ENCODE measurements at places on chromosomes 6 and 20. TPM values are rescaled to one million over a fixed set of nuclear protein-coding genes. Genes with fewer than 3 reads are reported as not detected.

OOEP gene
- 0.76 TPM for total RNA-seq

TP53RK gene
- 16.7 TPM for total RNA-seq

POU5F1 gene
- 0.09 TPM for total RNA-seq

DNA sequence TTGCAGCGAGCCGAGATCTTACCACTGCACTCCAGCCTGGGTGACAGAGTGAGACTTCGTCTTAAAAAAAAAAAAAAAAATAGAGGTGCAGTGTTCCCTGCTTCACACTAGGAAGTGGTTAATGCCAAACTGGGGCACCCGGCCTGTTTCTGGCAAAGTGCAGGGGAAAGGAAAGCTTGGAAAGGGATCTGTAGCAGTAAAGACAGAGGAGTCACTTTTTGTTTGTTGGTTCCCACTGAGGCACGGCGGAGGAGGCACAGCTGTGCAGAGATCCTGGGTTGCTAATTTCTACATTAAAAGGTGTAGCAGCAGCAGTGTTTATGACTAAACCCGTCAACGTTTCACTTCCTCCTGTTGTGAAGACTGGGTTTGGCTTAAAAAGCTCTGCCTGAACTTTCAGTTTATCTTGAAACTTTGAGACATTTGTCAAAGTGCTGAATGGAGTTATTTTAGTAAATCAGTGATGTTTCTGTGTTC, 125.6 kb downstream of the CARMIL1 start:
- no peaks in the 10 kb centered on the region for H3K27me3 ChIP-seq
- peak; percentile 52 for DNase-seq
- H3K27ac ChIP-seq: no peak overlapping the region
- H3K36me3 ChIP-seq: no peaks in the 10 kb centered on the region

- no peak overlapping the region for H3K4me3 ChIP-seq
- no peaks in the 10 kb centered on the region for H3K4me1 ChIP-seq
- H3K27me3 ChIP-seq: no peaks in the 10 kb centered on the region
- no peak overlapping the region for H3K27ac ChIP-seq
These were observed 339.4 kb downstream of the CDH26 start for GRCh38 chr20:60297649-60298048.

DNA sequence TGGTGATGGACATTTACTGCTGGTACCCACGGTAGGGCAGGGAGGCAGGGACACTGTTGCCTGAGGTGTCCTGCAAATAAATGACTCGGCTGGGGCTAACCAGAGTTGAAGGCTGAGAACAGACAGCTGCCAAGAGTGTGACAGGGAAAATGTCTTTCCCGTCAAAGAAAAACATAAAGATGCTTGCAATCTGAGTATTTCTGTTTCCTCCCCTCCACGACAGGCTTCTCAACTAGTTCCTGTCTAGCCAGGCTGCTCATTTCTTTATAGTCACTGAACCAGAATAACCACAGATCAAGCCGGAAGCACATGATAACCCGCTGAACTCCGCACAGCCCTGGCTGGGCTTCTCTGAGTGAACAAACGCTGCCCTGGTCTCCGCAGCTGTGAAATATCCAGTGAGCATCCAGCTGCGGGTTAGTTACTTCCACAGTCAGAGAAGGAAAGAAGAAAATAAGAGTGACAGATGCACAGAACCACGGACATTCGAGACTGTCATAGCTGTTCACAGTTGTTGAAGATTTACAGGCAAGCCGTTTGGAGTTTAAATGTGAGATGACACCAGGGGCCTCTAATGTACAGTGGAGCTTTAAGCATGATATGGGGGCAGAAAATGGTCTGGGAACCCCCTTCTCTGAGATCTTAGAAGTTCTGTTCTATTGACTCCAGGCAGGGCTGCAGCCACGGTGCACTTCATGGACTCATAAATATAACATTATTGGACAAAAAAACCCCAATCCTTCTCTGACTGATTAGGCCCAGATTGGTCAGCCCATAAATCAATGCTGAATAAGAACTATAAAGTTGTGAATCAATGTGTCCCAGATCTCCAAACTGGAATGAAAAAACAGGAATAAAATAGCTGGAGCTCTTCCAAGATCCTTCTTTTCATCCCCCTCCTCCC, 299.9 kb upstream of the SUPT3H start:
- H3K27me3 ChIP-seq: no peaks in the 10 kb centered on the region
- peak overlapping the region; percentile 78 for H3K4me3 ChIP-seq
- H3K27ac ChIP-seq: peak overlapping the region; percentile 84

DNA sequence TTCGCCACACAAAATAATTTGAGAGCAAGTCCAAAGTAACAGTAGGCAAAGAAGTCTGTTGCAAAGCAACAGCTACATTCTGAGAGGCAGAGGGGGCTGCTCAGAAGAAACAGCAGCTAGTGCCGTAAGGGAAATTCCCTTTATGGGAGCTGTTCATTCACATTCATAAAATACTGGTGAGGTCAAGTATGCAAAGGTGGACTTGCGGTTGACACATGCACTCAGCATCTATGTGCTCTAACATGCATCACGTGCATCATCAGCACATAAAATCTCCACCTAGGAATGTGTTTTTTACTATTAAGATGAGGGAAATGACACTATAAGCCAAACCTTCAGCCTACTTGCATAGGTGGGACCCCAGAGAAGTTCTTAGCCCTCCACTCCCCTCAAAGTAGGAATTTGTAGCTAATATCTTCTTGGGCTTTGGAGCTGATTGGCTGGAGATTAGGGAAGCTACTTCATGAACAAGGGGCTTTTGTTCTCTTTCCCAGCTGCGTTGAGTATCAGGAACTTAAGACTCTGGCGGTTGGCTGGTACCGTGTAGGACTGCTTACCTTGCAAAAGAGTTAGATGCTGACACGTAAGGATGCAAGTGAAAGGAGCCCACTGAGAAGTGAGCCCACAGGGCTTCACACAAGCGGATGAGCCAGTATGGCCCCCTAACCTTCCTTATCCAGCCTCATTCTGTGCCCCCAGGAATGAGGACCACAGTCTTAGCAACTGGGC, 12.4 kb downstream of the CST3 start:
- no peaks in the 10 kb centered on the region for H3K36me3 ChIP-seq
- DNase-seq: no peak
- H3K27ac ChIP-seq: no peak overlapping the region
- no peak overlapping the region for H3K4me3 ChIP-seq

GRCh38 chr6:78986161-78986560, 91.9 kb downstream of the PHIP start:
- H3K27ac ChIP-seq: no peak overlapping the region
- peaks cover 4% of the 10 kb centered on the region for H3K36me3 ChIP-seq
- H3K4me3 ChIP-seq: no peak overlapping the region

- DNase-seq: no peak
- H3K4me3 ChIP-seq: no peak overlapping the region
- H3K36me3 ChIP-seq: no peaks in the 10 kb centered on the region
- no peaks in the 10 kb centered on the region for H3K4me1 ChIP-seq
- H3K27ac ChIP-seq: no peak overlapping the region
These were observed 104.9 kb downstream of the TULP4 start for GRCh38 chr6:158416883-158417759.

DNA sequence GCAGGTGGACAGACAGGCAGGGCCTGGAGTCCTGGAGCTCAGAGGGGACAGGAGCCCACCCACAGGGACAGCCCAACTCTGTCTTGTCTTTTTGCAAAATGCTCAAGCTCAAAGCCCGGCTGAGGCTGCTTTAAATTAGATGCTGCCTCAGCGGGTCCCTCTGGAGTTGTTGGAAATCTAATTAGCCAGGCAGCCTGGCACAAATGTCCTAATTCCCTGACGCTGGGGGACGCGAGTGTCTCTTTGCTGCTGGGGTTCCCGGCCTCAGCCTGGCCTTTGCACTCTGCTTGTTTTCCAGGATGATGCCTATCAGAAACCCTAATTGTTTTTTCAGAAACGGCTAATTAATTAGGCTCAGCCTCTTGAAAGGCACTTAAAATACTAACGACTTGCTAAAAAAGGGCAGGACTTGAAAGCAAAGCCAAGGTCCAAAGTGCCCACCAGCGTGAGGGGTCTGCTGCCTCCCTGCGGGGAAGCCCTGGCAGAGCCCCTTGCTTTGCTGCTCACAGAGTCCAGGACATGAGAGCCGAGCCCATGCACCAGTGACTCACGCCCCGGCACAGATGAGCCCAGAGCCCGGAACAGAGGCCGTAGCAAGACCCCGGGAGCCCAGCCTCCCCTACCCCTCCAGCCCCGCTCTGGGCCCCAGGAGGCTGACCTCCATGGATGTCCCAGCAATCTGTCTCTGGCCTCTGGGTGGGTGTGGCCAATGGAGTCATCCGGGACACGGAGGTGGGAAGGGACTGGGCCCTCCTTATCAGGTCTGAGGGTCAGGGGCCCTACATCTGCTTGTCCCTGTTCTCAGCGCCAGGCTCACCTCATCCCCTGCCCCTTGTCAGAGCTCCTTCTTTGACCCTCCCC, 46.0 kb upstream of the BHLHE23 start:
- H3K4me3 ChIP-seq: no peak overlapping the region
- no peaks in the 10 kb centered on the region for H3K36me3 ChIP-seq
- H3K27me3 ChIP-seq: no peaks in the 10 kb centered on the region

DNA sequence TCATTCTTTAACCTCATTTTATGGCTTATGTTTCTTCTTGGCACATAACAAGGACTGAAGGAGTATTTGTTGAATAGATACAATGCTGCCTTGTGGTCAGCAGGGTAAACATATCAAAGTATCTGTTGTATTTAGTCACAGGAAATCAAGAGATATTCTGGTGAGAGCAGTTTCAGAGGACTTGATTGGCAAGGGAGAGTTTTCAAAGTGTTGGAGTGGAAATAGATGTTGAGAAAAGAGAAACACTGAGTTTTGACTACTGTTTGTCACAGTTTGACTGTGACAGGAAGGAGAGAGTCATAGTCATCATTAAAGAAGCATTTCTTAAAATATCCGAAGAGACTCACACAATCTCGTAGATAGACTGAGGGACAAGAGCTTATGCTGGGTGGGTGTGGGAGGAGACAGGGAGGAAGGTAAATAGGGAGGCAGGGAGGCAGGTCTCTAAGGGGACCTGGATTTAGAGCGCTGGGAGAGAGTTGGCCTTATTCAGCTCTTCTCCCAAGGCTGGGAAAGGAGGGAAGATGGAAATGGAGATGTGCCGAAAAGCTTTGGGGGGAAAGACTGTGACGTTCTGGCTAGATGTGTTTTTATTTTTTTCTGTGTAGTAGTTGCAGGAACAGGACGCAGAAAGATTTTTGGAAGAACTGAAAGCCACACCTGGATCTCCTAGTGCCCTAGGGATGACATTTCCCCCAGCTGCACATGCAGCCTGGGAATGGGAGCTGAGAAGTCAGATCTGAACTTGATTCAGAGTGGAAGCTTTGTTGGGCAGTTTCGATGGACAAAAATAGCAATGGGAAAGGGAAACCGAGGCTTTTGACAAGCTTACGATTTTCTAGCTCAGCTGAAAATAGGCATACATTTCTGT, 65.0 kb upstream of the IFNGR1 start:
- no peaks in the 10 kb centered on the region for H3K36me3 ChIP-seq
- no peak for DNase-seq
- H3K27me3 ChIP-seq: peaks cover 48% of the 10 kb centered on the region
- peak overlapping the region; percentile 2 for H3K4me3 ChIP-seq
- H3K27ac ChIP-seq: no peak overlapping the region
- peaks cover 22% of the 10 kb centered on the region for H3K4me1 ChIP-seq

GRCh38 chr20:35644806-35645205, 19.9 kb downstream of the CPNE1 start:
- H3K27ac ChIP-seq: peak overlapping the region; percentile 47
- H3K4me1 ChIP-seq: peaks cover 89% of the 10 kb centered on the region
- H3K36me3 ChIP-seq: peaks cover 16% of the 10 kb centered on the region
- no peak overlapping the region for H3K4me3 ChIP-seq
- DNase-seq: no peak
- no peaks in the 10 kb centered on the region for H3K27me3 ChIP-seq

GRCh38 chr20:38766071-38766470, 17.8 kb downstream of the ACTR5 start:
- H3K4me1 ChIP-seq: peaks cover 31% of the 10 kb centered on the region
- peaks cover 25% of the 10 kb centered on the region for H3K36me3 ChIP-seq
- H3K4me3 ChIP-seq: no peak overlapping the region
- H3K27ac ChIP-seq: no peak overlapping the region
- no peak for DNase-seq

GRCh38 chr6:150470131-150470530, 101.3 kb downstream of the IYD start:
- peaks cover 19% of the 10 kb centered on the region for H3K27me3 ChIP-seq
- no peak overlapping the region for H3K27ac ChIP-seq
- H3K4me1 ChIP-seq: no peaks in the 10 kb centered on the region
- no peak for DNase-seq

DNA sequence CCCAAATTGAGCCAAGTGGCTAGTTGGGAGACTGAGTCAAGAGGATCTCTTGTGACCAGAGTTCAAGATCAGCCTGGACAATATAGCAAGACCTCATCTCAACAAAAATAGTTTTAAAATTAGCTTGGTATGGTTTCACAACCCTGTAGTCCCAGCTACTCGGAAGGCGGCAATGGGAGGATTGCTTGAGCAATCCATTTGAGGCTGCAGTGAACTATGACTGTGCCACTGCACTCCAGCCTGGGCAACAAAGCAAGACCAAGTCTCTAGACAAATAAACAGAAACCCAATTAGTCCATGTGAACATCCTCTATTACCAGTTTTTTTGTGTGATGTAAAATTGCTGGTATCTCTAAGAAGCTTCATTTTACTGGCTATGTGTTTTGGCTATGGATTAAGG, 106.2 kb downstream of the TULP4 start:
- DNase-seq: no peak
- peaks cover 14% of the 10 kb centered on the region for H3K36me3 ChIP-seq
- H3K27ac ChIP-seq: no peak overlapping the region
- no peaks in the 10 kb centered on the region for H3K4me1 ChIP-seq
- no peak overlapping the region for H3K4me3 ChIP-seq

DNA sequence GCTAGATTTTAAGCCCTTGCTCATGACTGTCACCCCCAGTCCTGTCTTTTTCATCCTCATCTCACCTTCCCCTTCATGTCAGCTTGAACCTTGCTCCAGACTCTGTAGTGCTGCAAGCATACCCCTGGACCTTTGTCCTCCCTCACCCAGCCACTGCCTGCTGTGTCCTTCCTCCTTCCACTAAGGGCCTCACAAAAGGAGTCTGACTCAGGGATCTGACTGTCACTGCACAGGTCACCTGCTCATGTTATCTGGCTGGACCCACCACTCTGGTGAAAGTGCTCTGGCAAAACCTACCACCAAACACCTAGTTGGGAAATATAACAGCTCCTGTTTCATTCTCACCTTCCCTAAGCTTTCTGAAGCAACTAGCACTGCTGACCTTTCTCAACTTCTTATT, 151.4 kb downstream of the INSM1 start:
- H3K27me3 ChIP-seq: no peaks in the 10 kb centered on the region
- H3K4me1 ChIP-seq: peaks cover 5% of the 10 kb centered on the region
- peaks cover 10% of the 10 kb centered on the region for H3K36me3 ChIP-seq
- no peak overlapping the region for H3K4me3 ChIP-seq

DNA sequence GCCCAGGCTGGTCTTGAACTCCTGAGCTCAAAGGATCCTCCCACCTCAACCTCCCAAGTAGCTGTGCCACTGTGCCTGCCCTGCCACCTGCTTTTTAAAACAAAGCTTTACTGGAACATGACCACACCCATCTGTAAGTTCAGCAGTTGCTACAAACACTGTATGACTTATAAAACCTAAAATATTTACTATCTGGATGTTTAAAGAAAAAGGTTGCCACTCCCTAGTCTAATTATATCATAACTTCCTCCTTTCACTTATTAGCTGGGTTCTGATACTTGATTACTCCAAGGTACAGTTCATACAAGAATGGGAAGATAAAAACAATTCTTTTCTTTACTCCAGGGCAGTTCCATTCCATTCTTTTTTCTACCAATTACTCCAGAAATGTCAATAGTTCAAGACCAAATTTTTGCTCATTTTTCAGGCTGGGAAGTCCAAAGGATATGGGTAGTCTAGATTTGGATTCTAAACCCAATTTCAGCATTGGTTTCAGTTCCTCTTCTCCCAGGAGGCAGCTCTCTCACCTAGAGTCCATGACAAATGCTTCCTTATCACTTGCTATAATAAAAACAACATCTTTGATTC, 63.1 kb downstream of the SEC63 start:
- peaks cover 39% of the 10 kb centered on the region for H3K36me3 ChIP-seq
- H3K4me1 ChIP-seq: no peaks in the 10 kb centered on the region
- no peaks in the 10 kb centered on the region for H3K27me3 ChIP-seq
